Stimulated activated CD8-positive, alpha-beta memory T cell treated with anti-CD3 and anti-CD28 coated beads, Interleukin-7, amount 100 ng/mL, for 48 hours (primary cell): ENCODE measurements at places on chromosomes 4 and X.

DNA sequence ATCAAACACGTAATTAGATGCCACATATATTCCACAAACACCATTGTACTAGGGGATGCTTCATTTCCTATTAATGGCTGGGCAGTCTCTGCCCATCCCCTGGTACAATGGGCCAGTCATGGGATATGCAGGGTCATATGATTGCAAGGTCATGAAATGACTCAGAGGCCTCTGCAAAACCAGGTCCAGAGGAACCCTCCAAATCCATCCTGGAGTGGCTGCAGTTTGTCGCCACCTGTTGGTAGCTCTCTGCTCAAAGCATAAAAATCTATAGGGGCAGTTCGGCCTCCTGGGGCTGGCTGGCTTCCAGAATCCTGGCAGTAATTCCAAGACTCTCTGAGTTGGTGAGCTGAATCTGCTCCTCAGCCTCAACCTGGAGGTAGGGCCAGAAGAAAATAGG, 22.9 kb upstream of the PUDP start:
- no peak for DNase-seq

GRCh38 chr4:17587094-17587822, 10.3 kb downstream of the LAP3 start:
- DNase-seq, result no peak

GRCh38 chrX:150372280-150372679, 9.2 kb downstream of the MAMLD1 start:
- DNase-seq, result no peak

- no peak for DNase-seq
Observed at GRCh38 chrX:7027071-7027470, 120.4 kb upstream of the STS start.

DNA sequence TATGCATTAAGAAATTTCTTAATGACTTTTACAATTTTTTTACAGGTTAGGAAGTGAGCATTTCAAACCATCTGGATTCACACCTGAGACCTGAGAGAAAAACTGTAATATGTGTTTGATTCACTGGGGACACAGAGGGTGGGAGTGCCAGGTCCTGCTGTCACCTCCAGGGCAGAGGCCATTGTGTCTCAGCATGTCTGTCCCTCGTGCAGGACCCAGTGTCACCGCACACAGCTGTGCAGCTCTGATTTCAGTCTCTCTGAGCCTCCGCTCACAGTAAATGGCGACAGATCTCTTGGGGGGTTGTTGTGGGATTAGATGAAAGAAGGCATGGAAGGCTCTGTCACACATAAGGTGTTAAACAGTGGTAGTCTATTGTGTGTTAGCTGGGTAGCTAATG, 23.0 kb upstream of the CLDN24 start:
- no peak for DNase-seq

- DNase-seq, result no peak
Observed at GRCh38 chr4:185903205-185903604, 91.2 kb upstream of the SORBS2 start.

- no peak for DNase-seq
Observed at GRCh38 chrX:11960031-11960430, 178.2 kb upstream of the FRMPD4 start.

DNA sequence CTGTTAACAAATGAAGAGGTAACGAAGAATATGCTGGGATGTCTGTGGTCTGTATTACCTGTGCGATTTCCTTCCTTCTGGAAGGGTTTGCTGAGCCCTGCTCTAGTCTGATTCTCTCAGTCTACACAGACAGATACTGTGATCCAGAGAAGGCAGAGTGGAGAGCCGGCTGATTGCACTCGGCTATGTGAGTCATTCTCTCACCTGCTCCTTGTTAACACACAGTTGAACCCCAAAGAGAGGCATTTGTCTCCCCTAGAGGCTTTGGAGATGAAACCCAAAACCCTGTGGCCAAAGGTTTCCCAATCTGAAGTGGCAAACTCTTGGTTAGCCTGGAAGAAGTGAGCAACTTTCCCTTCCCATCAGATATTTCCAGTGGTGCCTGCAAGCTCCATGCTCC, 78.1 kb upstream of the GPC4 start:
- no peak for DNase-seq

DNA sequence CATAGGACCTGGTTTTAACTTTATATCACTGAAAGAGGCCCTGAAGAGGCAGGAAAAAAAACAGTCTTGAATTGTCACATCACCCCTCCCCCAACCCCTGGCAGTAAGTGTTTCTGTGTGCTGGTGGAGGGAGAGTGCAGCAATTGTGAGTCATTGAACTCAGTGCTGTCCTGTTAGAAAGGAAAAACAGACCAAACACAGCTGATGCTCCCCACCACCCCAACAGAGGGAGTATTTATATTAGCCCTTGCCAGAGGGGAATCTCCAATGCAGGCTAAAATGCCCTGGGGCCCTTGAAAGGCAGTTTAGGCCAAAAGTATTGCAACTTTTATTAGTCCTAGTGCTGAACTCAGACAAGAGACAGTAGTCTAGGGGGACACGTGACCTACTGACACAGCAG, 197.8 kb upstream of the AGTR2 start:
- DNase-seq, result no peak

DNA sequence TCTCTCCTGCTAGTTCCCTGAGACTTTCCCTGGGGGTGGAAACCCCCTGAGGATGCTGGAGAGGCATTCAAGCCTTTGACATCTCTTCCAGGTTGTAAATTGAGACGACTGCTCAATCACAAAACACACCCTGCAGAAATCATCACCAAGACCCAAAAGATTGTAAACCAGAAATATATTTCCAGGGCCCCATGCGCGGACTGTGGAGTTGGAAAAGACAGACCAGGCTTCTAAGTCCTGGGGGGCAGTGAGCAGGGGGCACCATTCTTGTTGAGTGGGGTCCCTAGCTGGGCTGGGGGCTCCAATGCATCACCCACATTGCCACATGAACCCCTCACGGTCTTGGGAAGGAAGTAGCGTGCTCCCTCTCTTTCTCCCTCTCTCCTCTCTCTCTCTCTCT, 87.9 kb upstream of the C4orf50 start:
- DNase-seq, result no peak

- no peak for DNase-seq
Observed at GRCh38 chr4:126992910-126993309, 639.8 kb upstream of the INTU start.

- DNase-seq, result no peak
Observed at GRCh38 chrX:69151866-69152284, 13.4 kb downstream of the PJA1 start.

DNA sequence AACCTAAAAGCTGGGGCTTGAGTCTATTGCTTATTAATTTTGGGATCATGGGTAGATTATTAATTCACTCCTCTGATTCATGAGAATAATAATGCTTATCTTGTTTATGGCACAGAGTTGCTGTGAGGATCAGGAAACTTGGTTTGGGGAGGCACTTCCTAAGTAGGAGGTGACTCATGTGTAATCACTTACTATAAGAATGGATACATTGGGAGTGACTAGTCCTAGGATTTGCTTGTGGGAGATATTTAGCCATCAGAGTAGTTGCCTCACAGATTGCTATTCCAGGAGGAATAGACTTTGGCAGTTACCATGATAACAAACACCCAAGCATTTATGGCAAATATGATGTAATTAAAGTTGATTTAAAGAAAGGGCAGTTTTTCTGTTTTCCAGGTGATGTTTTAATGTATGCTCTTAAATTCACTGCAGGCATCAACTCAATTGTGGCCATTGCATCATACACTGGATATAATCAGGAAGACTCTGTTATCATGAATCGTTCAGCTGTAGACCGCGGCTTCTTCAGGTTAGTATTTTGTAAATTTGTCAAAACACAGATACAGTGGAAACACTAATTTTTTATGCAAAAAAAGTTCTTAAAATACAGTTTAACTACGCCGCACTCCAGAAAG, 41.9 kb downstream of the POLR2B start:
- no peak for DNase-seq

- DNase-seq, result no peak
Observed at GRCh38 chr4:188025476-188025875, 29.9 kb downstream of the ZFP42 start.

- DNase-seq, result no peak
Observed at GRCh38 chr4:102352781-102353180, 7.5 kb upstream of the SLC39A8 start.

- no peak for DNase-seq
Observed at GRCh38 chr4:53150631-53151488, 215.0 kb downstream of the SCFD2 start.

DNA sequence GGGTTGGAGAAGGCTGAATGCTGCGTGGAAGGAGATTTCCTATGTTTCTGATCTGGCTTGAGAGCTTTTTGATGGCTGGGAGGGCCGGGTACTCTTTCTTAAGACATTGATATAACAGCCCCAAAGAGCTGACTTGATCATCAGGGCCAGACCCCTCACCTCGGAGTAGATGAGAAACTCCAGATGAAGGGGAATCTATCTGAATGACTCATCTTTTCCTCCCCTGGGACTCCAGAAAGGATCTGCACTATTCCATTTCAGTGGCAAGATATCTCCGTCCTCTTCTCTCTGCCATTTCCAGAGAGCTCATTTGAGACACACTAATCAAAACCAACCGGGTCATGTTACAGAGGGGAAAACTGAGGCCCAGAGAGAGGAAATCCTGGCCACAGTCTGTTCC, 92.9 kb upstream of the MSX1 start:
- no peak for DNase-seq

- no peak for DNase-seq
Observed at GRCh38 chrX:49949961-49950360, 27.6 kb downstream of the CLCN5 start.

DNA sequence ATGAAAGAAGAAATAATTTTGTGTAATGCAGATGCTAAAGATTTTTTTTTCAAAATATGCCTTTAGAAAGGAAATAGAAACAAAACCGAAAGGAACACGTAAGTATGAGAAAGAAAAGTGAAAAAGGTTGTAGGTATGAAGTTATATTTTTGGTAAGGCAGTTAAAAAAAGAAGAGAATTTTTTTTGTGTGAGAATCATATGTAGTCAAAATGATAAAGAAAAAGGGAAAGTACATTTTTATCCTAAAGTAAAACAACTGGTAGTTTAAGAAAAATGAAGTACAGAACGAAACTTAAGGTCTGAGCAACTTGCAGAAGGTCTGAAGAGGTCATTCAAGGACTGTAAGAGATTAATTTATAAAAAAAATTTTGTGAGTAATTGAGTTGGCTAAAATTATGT, 164.0 kb upstream of the TRAM1L1 start:
- DNase-seq, result no peak

GRCh38 chr4:81397635-81398034, 74.1 kb downstream of the RASGEF1B start:
- no peak for DNase-seq

GRCh38 chrX:16783452-16783851, 2.8 kb upstream of the TXLNG start:
- DNase-seq, result no peak

DNA sequence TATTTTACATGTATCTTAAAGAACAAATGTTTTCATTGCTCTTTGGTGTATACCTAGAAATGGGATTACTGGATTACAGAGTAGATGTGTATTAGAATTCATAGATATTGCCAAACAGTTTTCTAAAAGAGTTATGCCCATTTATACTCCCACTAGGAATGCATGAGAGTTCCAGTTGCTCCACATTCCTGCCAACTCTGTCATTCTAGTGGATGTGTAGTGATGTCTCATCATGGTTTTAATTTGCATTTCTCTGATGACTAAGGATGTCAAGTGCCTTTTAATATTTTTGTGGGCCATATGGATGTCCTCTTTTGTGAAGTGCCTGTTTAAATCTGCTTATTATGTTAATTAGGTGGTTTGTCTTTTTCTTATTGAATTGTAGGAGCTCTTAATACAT, 65.6 kb upstream of the BMP2K start:
- no peak for DNase-seq

- DNase-seq, result no peak
Observed at GRCh38 chrX:31845003-31845402, 773.2 kb upstream of the FTHL17 start.

DNA sequence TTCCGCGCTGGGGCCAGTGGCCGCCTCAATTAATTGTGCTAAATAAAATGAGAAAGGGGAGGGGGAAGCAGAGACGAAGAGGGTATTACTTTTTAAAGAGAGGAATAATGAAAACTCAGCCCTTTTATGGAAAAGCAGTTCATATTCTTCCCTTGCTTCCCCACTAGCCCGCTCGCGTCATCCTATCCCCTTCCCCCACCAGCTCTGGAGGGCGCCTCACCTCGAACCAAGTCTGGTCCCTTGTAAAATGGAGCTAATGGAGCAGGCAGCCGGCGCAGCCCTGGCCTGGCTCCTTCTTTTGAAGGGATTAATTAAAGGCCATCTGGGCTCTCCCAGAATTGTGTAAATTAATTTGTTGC, 511 bp upstream of the NKX6-1 start:
- DNase-seq, result no peak

GRCh38 chr4:142202404-142203332, 566.3 kb downstream of the IL15 start:
- no peak for DNase-seq

- no peak for DNase-seq
Observed at GRCh38 chrX:50157545-50158135, 43.2 kb downstream of the AKAP4 start.

- no peak for DNase-seq
Observed at GRCh38 chrX:16628946-16629595, 20.9 kb upstream of the S100G start.

DNA sequence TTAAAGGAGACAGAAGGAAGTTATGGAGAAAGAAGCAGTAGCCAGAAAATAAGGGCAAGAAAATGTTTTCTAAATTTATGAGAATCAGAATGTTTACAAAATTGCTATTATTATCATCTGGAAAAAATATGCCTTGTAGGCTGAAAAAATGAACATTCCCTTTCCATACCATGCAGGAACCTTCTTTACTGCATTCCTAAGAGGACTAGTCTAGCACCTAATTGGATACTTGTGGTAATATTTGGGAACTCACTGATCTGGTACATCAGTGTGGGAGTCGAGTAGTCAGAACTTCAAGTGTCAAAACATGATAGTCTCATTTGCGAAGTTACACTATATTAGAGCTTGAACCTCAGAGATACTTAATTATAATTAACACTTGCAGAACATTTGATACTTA, 51.9 kb downstream of the TET2 start:
- no peak for DNase-seq

- no peak for DNase-seq
Observed at GRCh38 chr4:123127218-123127617, 204.8 kb upstream of the NUDT6 start.

DNA sequence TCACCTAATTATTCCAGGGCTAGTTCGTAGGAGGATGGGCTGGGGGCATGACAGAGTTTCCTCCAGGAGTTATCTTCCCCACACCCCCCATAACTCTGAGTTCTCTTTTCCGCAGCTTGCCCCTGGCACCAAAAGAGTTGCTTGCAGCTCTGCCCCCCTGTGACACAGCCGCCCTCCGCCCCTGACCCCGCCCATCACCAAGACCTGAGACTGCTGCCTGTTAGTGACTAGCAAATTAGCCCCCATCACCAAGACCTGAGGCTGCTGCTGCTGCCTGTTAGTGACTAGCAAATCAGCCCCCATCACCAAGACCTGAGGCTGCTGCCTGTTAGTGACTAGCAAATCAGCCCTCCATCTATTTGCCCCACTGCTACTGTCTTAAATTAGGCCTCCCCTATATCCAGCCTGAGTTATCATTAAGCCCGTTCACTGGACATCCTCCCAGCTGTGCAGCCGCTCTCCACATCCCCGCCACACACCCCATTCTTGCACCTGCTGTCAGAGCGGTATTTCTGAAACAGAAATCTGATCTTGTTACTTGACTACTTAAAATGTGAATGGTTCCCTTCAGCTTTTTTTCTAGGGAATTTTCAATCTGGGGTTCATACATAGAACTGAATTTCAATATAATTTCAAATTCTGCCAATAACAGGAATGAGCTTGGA, 1.5 kb upstream of the PAPSS1 start:
- DNase-seq, result peak; percentile 17

- DNase-seq, result no peak
Observed at GRCh38 chr4:175770555-175770954, 41.5 kb downstream of the GPM6A start.
